Naive thymus-derived CD8-positive, alpha-beta T cell (primary cell): ENCODE measurements at places on chromosomes 11 and 22. TPM values are rescaled to one million over a fixed set of nuclear protein-coding genes. Genes with fewer than 3 reads are reported as not detected.

DNA sequence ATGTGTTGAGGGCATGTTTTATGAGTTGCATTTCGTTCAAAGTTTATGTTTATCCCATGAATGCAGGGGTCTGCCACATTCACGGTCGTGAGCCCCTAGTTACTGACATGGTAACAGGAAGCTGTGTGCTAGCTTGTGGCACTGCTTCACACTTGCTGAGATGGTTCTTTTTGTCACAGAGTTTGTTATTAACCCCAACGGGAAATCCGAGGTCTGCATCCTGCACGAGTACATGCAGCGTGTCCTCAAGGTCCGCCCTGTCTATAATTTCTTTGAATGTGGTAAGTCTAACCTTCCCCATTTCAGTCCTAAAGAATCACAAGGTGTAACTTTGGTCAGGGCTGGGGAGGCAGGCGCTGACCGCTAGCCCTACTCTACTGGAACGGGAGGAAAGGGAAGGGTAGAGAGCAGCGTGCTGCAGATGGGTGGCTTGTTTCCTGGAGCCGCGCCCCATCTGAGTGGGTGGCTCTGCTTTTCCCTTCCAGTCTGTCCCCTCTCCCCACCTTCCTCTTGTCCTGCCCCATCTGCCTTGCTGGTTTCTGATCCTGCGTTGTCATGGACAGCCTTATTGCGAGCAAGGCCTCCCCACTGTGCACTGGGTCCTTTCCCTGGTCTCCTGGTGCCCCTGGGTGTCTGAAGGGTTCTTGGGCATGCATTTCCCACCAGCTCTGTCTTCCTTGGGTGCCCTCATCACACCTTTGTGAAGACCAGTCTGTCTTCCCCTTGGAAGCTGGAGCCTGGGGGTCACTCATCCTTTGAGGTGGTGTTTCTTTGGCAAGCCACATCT is 11.8 kb downstream of the DGCR8 start:
- no peak for DNase-seq
- peak overlapping the region; percentile 93 for H3K27ac ChIP-seq
- peaks cover 38% of the 10 kb centered on the region for H3K36me3 ChIP-seq
- no peaks in the 10 kb centered on the region for H3K27me3 ChIP-seq

DNA sequence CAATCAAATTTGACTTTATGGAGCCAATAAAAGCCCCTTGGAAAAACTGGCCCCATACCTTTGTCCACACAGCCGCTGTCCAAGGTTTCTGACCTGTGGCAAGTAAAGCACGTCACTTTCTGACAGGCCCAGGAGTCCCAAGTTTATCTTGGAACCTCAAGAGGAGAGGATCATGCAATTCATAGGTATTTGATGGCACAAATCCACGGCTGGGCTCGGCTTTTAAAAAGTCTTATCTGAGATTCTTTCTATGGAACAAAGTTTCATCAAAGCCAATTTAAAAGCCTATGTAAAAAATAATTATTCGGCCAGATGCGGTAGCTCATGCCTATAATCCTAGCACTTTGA is 13.6 kb downstream of the TMEM138 start:
- H3K27me3 ChIP-seq = no peaks in the 10 kb centered on the region
- no peak overlapping the region for H3K4me3 ChIP-seq
- no peaks in the 10 kb centered on the region for H3K4me1 ChIP-seq
- H3K27ac ChIP-seq = no peak overlapping the region
- DNase-seq = no peak

The KRTAP5-11 gene
- not detected for total RNA-seq

GRCh38 chr11:43737201-43737590 is 56.7 kb downstream of the HSD17B12 start:
- peaks cover 6% of the 10 kb centered on the region for H3K4me1 ChIP-seq
- no peak overlapping the region for H3K27ac ChIP-seq
- peaks cover 30% of the 10 kb centered on the region for H3K36me3 ChIP-seq

- no peak for DNase-seq
- no peak overlapping the region for H3K27ac ChIP-seq
- H3K4me1 ChIP-seq = peaks cover 7% of the 10 kb centered on the region
- no peak overlapping the region for H3K4me3 ChIP-seq
- H3K36me3 ChIP-seq = peaks cover 2% of the 10 kb centered on the region
Observed at GRCh38 chr22:39800790-39801520, 92.6 kb downstream of the ENTHD1 start.

- DNase-seq = no peak
- no peaks in the 10 kb centered on the region for H3K36me3 ChIP-seq
- peaks cover 4% of the 10 kb centered on the region for H3K27me3 ChIP-seq
- no peak overlapping the region for H3K27ac ChIP-seq
- no peak overlapping the region for H3K4me3 ChIP-seq
Observed at GRCh38 chr11:132907651-132908413, 624.5 kb downstream of the OPCML start.

The C11orf21 gene
- total RNA-seq = 115 TPM

GRCh38 chr11:60129853-60130252 is 41.4 kb downstream of the MS4A2 start:
- DNase-seq = no peak
- no peaks in the 10 kb centered on the region for H3K4me1 ChIP-seq
- peaks cover 2% of the 10 kb centered on the region for H3K36me3 ChIP-seq
- peaks cover 6% of the 10 kb centered on the region for H3K27me3 ChIP-seq
- no peak overlapping the region for H3K4me3 ChIP-seq

The JAML gene
- total RNA-seq = 161 TPM

DNA sequence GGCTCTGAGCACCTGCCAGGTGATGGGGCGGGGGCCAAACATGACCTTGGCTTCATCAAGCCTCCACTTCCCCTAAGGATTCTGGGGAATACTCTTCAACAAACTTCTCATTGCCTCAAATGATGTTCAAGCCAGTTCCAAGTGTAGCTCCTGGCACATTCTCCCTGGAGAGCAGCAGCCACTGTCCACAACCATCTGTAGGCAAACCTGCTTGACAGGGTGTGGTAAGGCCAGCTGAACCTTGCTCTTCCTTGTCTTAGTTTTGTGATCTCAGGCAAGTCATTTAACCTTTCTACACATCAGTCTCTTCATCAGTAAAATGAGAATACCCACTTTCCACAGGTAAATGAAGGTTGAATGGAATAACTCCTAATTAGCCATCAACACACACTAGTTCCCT is 323.3 kb downstream of the TENM4 start:
- DNase-seq = no peak
- no peaks in the 10 kb centered on the region for H3K4me1 ChIP-seq
- H3K36me3 ChIP-seq = no peaks in the 10 kb centered on the region

The FOLR2 gene
- total RNA-seq = 0.31 TPM

The TRABD gene
- total RNA-seq = 113 TPM

GRCh38 chr11:16898274-16898985 is 115.8 kb downstream of the PLEKHA7 start:
- H3K4me3 ChIP-seq = no peak overlapping the region
- no peak overlapping the region for H3K27ac ChIP-seq
- H3K4me1 ChIP-seq = no peaks in the 10 kb centered on the region
- H3K36me3 ChIP-seq = no peaks in the 10 kb centered on the region
- H3K27me3 ChIP-seq = no peaks in the 10 kb centered on the region
